Sigmoid colon (tissue), 7 donors: ENCODE measurements at places on chromosomes 12 and 14. TPM values are rescaled to one million over a fixed set of nuclear protein-coding genes. Genes with fewer than 3 reads are reported as not detected.

GRCh38 chr12:46549527-46550265 lies 177.1 kb upstream of the SLC38A2 start:
- no peaks in the 10 kb centered on the region for H3K4me1 ChIP-seq
- H3K27me3 ChIP-seq, result no peaks in the 10 kb centered on the region
- DNase-seq, result no peak
- no peak overlapping the region for H3K27ac ChIP-seq

CATSPERB gene
- 0.36 TPM for total RNA-seq

DNA sequence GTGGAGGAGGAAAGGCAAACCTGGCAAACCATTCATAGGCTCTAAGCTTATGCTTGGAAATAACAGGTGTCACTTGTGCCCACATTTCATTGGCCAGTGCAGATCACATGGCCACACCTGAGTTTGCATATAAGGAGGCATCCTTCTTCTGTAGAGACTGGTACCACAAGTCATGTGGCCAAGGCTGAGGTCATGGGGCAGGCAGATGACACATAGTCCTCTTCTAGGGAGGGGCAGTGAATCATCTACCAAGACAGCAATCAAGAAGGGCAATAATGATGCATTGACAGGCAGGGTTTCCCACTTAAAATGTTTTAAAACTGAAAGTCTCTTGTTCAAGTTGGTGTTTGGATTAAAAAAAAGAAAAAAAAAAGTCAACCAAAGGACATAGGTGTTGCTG lies 77.3 kb downstream of the DAAM1 start:
- H3K4me3 ChIP-seq, result no peak overlapping the region
- no peaks in the 10 kb centered on the region for H3K4me1 ChIP-seq
- no peak for DNase-seq
- H3K36me3 ChIP-seq, result peaks cover 11% of the 10 kb centered on the region

DNA sequence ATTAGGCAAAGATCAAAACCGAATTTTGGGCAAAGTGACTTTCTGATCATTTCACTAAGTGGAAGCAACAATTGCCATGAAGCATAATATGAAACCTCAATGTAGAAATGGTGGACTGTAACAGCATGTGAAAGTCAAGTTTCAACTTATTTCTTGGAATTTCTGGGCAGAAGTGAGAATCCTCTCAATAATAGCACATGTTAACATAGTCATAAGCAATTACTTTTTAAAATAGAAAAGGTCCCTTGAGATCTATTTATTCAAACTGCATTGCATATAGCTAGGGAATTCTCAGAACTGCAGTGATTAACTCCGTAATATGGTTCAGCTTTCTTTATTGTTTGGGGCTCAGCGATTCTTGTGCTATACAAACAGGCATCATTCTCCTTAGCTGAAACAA lies 136.7 kb upstream of the ATP2B1 start:
- no peak overlapping the region for H3K4me3 ChIP-seq
- H3K36me3 ChIP-seq, result no peaks in the 10 kb centered on the region
- H3K27me3 ChIP-seq, result no peaks in the 10 kb centered on the region
- no peak overlapping the region for H3K27ac ChIP-seq

- H3K4me1 ChIP-seq, result peaks cover 4% of the 10 kb centered on the region
- peaks cover 19% of the 10 kb centered on the region for H3K36me3 ChIP-seq
- no peak for DNase-seq
These were observed 6.6 kb downstream of the PPHLN1 start for GRCh38 chr12:42332301-42333285.

ABCC9 gene
- 28.2 TPM for total RNA-seq

- no peak for DNase-seq
- no peaks in the 10 kb centered on the region for H3K27me3 ChIP-seq
- H3K4me3 ChIP-seq, result no peak overlapping the region
These were observed 223.0 kb downstream of the PTPRO start for GRCh38 chr12:15545334-15545733.

GRCh38 chr12:93000026-93000425 lies 70.9 kb upstream of the EEA1 start:
- no peaks in the 10 kb centered on the region for H3K4me1 ChIP-seq
- no peaks in the 10 kb centered on the region for H3K36me3 ChIP-seq
- no peak for DNase-seq
- no peak overlapping the region for H3K4me3 ChIP-seq

- H3K36me3 ChIP-seq, result no peaks in the 10 kb centered on the region
- H3K4me1 ChIP-seq, result no peaks in the 10 kb centered on the region
- no peak overlapping the region for H3K27ac ChIP-seq
- H3K4me3 ChIP-seq, result no peak overlapping the region
- no peaks in the 10 kb centered on the region for H3K27me3 ChIP-seq
These were observed 176.3 kb upstream of the ATP2B1 start for GRCh38 chr12:89884952-89885351.

CLEC2A gene
- not detected for total RNA-seq

DNA sequence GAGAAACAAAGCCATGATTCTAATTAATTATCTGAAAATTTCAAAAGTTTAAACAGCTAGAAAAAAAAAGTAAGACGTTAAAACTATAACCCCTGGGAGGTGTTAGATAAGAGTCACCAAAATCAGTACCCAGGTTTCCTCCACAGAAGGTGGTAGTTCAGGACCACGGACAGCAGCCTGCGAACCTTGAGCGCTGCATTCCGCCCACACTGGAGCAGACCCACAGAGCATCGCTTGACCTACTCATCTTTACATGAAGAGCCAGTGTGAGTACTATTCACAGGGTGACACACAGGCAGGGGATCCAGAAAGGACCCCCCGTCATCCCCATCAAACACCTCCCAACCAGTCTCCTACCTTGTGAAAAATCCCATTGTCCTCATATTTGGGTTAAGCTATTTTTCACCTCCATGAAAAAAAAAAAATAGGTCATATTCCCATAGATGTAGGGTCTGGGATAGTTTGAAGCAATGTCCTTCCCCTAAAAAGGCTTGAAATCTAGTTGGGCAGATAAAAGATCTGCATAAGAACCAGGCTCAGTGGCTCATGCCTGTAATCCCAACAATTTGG lies 8.8 kb upstream of the CHGA start:
- H3K27ac ChIP-seq, result no peak overlapping the region
- no peak overlapping the region for H3K4me3 ChIP-seq
- DNase-seq, result no peak
- H3K27me3 ChIP-seq, result no peaks in the 10 kb centered on the region
- no peaks in the 10 kb centered on the region for H3K4me1 ChIP-seq

DNA sequence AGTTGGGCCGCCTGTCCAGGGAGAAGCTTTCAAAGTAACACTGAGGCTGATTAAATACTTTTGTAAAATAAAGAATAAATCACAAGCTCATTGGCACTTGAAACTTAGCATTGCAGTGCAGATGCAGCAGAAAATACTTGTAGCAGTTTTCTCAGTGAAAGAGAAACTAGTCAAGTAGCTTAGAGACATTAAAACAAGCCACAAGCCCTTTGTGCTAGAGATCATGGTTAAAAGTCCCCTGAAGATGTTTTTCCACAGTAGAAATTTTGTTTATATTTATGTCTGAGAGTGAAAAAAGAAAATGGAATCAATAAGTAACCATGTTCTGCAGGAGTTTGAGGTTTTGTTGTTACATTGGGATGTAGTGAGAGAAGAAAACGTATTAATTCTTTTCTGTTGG lies 5.9 kb downstream of the PSEN1 start:
- DNase-seq, result no peak
- H3K27me3 ChIP-seq, result no peaks in the 10 kb centered on the region
- H3K4me3 ChIP-seq, result no peak overlapping the region
- H3K36me3 ChIP-seq, result no peaks in the 10 kb centered on the region
- H3K4me1 ChIP-seq, result peaks cover 13% of the 10 kb centered on the region
- H3K27ac ChIP-seq, result no peak overlapping the region

TBC1D30 gene
- 4.3 TPM for total RNA-seq

GRCh38 chr12:26691234-26691970 lies 141.6 kb downstream of the ITPR2 start:
- DNase-seq, result no peak
- H3K27me3 ChIP-seq, result no peaks in the 10 kb centered on the region
- peaks cover 14% of the 10 kb centered on the region for H3K4me1 ChIP-seq
- no peak overlapping the region for H3K27ac ChIP-seq
- no peak overlapping the region for H3K4me3 ChIP-seq
- no peaks in the 10 kb centered on the region for H3K36me3 ChIP-seq

C14orf132 gene
- 10.4 TPM for total RNA-seq
